ENCODE measurements at places on chromosomes 7 and 10. TPM values are rescaled to one million over a fixed set of nuclear protein-coding genes. Genes with fewer than 3 reads are reported as not detected.

DNA sequence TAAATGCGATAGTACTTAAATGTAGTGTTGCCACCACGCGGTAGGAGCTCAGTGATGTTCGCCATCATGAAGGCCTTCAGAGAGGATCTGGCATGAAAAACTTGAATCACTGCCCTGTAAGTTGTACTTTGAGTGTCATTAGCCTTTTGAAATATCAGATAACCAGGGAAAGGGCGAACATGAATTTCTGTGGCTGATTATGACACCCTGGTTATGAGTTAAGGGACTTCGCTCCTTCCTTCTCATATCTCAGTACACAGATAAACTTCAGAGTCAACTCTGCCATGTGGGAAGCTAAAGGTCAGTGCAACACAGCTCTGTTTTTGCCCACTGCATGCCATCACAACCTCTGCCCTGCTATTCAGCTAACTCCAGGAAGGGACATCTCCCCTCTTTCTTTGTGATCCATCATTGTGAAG is 8.9 kb upstream of the ACSL5 start:
- no peak for DNase-seq

The C10orf67 gene
- total RNA-seq = 0.33 TPM

GRCh38 chr7:73844131-73844547 is 1.8 kb upstream of the METTL27 start:
- no peak for DNase-seq

The RADIL gene
- 13.8 TPM for total RNA-seq

DNA sequence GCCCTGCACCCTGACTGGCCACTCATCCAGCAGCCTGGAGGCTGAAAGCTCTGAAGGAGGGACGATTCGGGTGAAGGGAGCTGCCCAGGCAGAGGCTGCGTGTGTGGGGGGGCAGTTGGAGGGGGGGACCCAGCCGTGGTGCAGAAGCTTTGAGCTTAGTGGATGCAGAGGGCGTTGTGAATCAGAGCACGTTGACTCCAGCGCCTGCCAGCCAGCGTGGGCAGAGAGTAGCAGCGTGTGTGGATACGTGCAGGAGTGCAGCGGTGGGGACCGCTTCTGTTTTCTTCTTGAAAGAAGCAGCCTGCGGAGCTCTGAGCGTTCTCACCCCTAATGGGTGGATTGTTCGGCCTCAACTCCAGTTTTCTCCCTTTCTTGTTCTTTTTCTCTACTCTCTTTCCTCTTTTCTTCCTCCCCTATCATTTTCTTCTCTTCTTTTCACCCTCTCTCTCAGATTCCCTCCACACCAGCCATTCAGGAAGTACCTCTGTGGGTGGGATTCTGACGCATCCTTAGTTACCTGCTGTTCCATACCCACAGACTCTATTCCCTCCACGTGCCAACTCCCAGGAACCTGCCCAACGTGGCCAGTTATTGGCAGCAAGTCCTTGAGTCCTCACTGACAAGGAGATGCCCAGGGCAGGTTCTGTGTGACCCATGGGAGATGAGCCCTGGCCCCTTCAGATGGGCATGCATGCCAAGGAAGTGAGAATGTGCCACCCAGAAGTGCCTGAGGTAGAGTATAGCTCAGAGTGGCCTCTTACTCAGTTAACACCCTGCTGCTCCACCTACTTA is 47.4 kb downstream of the SORCS3 start:
- DNase-seq = no peak

The TMEM213 gene
- not detected for total RNA-seq

DNA sequence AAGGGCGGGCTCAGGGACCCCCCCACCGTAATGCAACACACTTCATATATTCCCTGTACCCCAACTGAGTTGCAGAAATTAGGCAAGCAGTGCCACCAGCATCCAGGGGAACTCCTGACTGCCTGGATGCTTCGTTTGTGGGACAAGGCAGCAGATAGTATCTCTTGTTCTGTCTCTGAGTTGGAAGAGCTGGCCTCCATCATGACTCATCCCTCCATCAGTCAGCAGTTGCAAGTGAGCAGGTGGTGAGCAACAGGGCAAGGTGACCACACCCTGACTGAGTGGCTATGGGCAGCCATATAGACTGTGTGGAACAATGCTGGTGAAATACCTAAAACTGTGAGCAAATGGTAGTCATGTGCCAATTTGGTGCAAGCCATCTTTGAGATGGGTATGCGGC is 22.8 kb upstream of the ADAMTS14 start:
- DNase-seq = no peak

The HERPUD2 gene
- 29.0 TPM for total RNA-seq

GRCh38 chr10:110827875-110828274 is 43.9 kb upstream of the PDCD4 start:
- no peak for DNase-seq

The PNLIPRP1 gene
- total RNA-seq = not detected

- DNase-seq = no peak
Observed at GRCh38 chr10:49441488-49442476, 45.9 kb upstream of the DRGX start.

DNA sequence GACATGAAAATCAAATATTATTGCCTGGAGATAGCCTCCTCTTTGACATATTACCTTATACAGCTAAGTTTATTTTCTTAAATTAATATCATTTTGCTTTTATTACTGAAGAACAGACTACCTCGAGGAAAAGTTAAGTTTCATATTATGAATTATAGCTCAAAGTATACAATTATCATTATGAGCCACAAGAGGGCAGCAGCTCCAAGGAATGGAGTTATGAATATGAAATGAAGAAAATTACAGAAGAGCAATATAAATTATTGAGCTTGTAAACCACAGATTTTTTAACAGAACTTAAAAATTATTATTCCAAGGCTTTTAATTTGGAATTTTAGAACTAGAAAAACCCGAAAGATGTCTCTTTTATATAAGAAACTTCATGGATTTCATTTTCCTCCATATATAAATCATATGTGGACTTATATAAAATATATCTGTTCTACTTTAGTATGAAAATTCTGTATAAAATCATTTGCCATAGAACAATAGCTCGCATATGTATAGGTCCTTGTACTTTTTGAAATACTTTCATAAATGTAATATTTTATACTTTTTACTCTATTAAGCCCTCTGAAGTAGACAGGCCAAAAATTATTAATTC is 40.1 kb downstream of the IQUB start:
- DNase-seq = no peak

The MOGAT3 gene
- total RNA-seq = not detected

- DNase-seq = peak; percentile 79
Observed at GRCh38 chr10:42753126-42753506, 29.5 kb upstream of the BMS1 start.

The HGF gene
- 0.05 TPM for total RNA-seq

GRCh38 chr10:6059506-6059905 is 2.7 kb downstream of the IL2RA start:
- DNase-seq = no peak

GRCh38 chr10:106820579-106820978 is 343.9 kb downstream of the SORCS1 start:
- no peak for DNase-seq

DNA sequence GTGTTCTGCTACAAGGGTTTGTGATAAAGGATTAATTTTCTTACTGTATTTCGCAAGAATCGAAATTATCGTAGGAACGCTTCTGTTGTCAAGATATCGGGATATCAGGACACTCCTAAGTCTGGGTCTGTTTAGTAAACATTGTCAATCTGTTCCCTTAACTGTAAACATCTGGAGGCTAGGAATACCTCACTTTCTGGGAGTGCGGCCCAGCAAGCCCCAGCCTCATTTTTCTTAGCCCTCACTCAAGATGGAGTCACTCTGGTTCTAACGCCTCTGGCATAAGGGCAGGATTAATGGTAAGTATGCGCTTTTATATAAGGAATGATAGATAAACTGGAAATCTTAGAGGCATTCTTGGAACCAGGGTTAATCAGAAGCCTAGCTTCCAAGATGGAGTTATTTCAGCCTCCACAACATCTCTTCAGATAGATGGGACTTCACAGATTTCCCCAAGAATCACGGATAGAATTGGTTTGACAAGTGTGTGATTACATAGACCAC is 30.1 kb upstream of the CCL24 start:
- no peak for DNase-seq

GRCh38 chr10:81248886-81249285 is 626.1 kb upstream of the NRG3 start:
- DNase-seq = no peak

DNA sequence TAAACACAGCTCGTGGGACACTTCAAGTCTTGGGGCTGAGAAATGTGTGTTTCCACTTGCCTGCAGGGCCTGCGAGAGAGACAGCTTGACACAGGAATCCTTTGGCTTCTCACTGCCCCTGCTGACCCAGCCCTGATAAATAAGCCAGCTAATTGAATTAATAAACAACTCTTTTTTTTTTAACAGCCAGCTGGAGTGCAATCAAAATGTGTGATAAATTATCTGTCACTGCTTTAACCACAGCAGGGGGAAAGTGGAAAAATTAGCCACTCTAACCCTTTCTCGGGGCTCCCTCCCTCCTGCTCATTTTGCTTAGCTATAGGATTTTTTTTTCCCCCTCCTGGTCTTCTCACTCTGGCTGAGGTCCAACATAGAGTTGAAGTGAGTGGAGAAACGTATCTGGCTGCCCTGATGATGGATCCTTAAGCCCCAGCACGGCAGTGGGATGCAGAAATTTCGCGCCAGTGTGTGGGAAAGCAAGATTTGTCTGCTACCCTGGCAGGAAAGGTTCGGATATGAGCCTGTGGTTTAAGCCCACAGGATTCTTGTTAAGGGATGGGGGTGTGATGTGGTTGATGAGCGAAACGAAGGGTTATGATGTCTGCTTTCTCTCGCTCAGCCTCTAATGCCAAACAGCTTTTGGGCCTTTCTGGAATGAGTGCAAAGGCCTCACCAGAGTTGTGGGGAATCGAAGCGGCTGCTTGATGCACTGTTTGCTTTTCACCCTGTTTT is 173.8 kb downstream of the TRIL start:
- DNase-seq = no peak

- DNase-seq = no peak
Observed at GRCh38 chr7:85489498-85489897, 302.6 kb upstream of the SEMA3D start.

The ZNF138 gene
- total RNA-seq = 18.5 TPM

GRCh38 chr7:75879771-75880184 is 944 bp downstream of the RHBDD2 start:
- DNase-seq = no peak

- DNase-seq = no peak
Observed at GRCh38 chr7:131359136-131359776, 31.6 kb downstream of the MKLN1 start.

The CLDN4 gene
- 0.47 TPM for total RNA-seq

- DNase-seq = no peak
Observed at GRCh38 chr10:103653581-103654037, 160.1 kb downstream of the NEURL1 start.

DNA sequence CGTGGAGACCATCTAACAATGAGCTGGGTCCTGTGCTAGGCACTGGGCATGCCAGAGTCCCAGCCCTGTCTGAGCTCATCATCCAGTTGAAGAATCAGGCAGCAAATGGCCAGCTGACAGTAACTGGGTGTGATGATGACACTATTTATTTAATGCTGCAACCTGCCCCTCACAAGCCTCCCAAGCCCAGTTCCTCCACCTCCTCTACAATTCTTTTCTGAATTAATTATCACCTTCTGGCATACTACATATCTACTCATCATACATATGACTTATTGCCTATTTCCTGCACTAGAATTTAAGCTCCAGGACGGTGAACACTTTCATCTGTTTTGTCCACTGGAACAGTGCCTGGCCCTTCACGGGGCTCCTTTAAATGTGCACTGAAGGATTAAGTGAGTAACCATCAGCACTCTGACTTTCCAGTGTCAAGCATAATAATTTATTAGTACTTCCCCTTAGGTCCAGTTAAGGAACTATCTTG is 96.7 kb upstream of the LAMB4 start:
- no peak for DNase-seq

DNA sequence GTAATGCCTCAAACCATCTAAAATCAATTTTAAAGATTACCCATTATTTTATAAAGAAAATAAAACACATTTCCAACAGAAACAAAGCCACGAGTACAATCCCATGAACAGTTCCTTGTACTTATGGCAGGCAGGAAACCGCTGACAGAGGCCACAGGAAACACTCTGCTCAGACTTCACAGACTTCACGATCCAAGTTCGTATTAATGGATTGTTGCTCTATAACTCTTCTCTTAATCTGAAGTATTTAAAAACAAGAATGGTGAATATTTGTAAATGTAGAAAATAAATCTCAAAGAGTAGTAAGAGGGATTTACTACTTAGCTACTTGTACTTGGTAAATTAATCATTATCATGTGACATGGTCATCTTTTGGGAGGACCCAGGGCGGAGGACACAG is 78.3 kb downstream of the SNX10 start:
- no peak for DNase-seq

DNA sequence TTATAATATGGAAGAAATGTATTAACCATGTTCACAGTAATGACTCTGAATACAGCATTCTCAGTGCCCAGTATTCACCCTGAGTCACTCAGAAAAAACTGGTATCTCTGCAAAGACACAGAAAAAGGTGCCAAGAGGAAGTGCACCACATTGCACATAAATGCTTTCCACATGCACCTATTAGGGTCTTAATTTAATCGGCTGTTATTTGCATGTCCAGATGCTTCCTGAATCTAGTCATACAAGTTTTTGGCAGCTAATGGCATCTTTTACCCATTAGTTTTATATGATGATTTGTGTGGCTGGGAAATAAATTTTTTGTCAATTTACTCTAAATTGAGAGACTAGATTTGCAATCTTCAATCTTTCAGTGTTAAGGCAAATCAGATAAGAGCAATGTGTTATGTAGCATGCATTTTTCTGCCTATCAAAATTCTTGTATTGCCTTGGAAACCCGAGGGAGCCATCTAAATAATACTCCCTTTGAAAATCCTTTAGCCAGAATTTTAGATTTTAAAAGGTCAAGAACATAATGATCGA is 58.2 kb downstream of the ZNF680 start:
- no peak for DNase-seq

DNA sequence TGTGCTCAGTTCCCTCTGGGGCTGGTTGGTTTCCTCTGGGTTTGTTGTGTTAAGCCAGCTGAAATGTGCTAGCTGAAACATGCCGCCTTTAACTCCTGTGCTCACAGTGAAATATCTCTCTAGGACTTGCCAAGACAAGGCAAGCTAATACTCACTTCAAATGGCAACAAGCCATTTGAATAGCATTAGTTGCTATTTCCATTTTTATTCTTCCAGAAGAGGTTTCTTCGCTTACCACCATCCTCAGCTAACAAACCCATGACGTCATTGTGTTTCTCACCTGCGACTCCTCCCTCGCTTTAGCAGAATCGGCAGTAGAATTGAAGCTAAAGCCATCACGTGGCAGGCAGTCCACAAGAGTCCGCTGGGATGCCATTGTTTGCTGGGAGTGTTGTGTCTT is 61.3 kb downstream of the ZNF22 start:
- DNase-seq = no peak

- DNase-seq = no peak
Observed at GRCh38 chr10:97666992-97667391, 20.0 kb downstream of the AVPI1 start.

GRCh38 chr7:80830584-80831285 is 88.1 kb downstream of the SEMA3C start:
- DNase-seq = no peak

DNA sequence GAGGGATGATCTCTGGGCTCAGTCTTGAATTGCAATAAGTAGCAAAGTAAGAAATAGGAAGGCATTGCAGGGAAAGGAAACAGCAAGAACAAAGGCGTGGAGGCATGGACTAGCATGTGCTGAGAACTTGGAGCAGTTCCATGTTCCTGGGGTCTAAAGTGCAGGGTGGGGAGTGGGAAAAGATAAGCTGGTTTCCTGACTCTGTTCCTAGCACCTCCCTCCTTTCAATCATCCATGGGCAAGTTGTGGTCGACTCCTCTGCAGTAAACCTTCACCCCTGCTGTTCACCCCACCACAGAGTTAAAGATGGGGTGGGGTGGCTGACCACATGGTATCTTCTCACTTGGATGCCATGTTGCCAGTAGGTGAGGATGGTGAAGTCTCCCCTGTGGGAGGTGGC is 29.6 kb downstream of the RPS24 start:
- no peak for DNase-seq
